ENCODE measurements at places on chromosomes 6 and 20. TPM values are rescaled to one million over a fixed set of nuclear protein-coding genes. Genes with fewer than 3 reads are reported as not detected.

GRCh38 chr20:50062006-50062838, 50.7 kb downstream of the UBE2V1 start:
- ATAC-seq: no peak

- ATAC-seq: no peak
These were observed 4.1 kb downstream of the BPI start for GRCh38 chr20:38308047-38308438.

GRCh38 chr6:159174263-159174969, 5.2 kb downstream of the FNDC1 start:
- peak; percentile 81 for ATAC-seq

DNA sequence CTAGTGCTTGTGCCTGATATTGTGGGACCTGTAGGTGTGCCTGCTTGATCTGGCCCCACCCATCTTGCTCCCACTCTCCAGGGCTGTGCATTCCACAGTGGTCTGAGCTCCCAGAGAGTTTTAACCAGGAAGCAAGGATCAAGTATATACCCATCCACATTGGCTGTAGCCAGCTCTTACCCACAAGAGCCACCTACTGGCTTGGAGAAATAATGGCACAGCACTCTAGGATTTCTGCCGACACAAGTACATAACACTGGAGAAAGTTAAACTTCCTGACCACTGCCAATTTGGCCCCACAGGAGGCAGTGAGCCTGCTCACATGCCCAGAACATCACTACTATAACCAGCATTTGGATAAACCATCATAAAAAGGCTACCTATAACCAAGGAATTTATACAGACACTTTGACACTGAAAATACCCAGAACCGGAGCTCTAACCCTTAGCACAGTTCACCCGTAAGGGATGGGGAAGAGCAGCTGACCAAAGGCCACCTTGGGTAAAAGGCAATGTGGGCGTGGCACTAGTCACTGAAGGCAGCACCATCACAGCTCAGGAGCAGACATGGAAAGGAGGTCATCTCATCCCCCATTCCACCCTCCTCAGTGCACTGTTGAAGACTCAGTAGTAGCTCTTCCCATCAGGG, 440.4 kb downstream of the BTBD3 start:
- ATAC-seq: peak; percentile 58

GRCh38 chr6:19440531-19440930, 396.6 kb upstream of the ID4 start:
- ATAC-seq: no peak

DNA sequence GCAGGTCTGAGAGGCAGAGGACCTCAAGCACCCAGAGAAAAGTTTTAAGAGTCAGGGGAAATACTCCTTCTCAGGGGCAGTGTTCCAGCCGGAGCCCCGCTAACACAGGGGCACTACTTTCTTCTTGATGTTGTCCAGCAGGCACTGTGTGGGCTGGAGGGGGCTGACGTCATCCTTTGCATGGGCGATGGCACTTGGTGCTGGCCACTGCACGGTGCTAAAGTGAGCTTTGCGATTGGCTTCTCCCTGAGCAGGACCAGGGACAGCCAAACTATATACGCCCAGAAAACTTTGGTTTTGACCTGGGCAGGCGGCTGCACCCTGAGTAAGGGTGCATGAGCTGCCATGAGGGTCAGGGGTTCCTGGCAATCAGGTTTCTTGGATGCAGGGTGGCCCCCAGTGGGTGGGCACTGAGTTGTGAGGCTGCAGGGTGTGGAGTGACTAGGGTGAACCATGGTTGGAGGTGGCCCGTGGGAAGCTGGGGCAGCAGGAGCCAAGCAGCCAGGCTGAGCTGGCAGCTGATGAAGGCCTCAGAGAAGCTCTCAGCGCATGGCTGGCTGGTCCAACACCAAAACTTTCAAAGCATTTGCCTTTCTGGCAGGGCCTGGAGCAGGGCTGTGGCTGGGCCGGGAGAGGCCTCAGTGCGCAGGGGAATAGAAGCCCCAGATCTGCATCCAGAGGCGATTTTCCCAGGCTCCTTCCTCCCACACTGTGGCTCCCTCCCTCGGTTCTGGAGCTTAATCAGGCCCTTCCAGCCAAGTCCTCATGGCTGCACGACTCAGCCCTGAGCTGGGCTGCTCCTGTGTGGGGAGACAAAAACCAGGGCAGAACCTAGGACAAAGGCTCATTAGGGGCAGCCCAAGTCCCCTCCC, 18.3 kb downstream of the MRPS18A start:
- no peak for ATAC-seq

- peak; percentile 16 for ATAC-seq
These were observed 32.6 kb upstream of the MDFI start for GRCh38 chr6:41605649-41606048.

DNA sequence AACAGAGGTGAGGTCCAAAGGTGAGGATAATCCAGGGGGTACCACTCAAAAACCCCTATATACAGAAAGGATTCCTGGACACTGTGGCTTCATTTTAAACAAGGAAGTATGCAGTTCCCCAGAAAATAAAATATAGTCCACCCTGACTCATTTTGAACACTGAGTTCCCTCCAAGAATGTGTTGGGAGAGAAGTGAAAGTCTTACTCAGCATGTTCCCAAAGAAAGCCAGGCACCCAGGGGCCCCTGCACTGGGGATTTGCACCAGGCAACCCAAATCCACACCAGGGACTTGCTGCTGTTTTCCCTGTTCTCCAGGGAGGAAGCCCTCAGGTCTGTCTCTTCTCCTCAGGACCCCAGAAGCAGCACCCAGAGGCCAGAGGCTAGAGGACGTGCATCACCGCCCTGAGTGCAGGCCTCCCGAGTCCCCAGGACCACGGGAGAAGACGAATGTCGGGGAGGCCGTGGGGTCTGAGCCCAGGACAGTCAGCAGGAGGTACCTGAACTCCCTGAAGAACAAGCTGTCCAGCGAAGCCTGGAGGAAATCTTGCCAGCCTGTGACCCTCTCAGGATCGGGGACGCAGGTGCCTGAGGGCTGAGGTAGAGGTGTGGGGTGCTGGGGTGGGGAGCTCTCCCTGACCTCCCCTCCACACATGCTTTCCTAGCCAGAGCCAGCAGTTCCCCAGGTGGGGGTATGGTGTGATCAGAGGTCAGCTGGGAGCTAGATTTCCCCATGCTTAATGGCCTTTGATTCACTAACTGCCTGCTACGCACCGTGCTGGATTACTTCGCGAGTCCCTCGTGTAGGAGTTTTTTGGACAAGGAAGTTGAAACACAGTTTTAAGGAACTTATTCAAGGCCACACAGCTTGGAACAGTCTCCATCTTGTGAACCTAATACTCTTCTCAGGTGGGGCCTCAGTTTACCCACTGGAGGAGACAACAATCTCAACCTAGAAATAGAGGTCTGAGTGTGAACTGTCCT, 3.3 kb downstream of the FGD2 start:
- no peak for ATAC-seq

RAET1E gene
- 101 TPM for total RNA-seq

VWA7 gene
- 1.6 TPM for total RNA-seq

HTR1B gene
- total RNA-seq: 0.08 TPM

ARFGEF3 gene
- total RNA-seq: 1.2 TPM

All from esophagus mucosa (tissue), 1 donor.